ACHN (cell line): ENCODE measurements at places on chromosomes 1 and 21.
A peak's percentile ranks its signal among the peaks of the same experiment; 100 is the strongest.

GRCh38 chr21:25708467-25709065 is 26.1 kb downstream of the ATP5PF start:
- peak; percentile 41 for DNase-seq

GRCh38 chr21:44537930-44538911 is 1.8 kb downstream of the KRTAP10-1 start:
- no peak for DNase-seq

GRCh38 chr1:17826165-17826488 is 71.0 kb downstream of the ACTL8 start:
- peak; percentile 27 for DNase-seq

DNA sequence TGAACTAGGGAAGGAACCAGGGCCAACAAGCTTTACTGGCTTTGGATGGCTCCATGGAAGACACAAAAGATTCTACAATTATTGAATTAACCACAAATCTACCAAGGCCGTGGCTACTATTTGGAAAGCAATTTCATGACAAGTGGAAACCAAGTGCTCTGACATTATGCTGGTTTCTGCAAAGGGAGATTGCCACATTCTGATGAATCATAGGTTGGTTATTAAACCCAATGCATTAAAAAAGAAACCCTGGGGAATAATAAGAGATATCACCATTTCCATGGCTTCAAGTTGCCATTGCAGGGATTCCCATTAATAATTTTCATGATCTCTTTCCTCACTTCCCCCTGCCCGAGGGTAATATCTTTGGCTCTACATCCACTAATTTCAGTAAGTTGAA is 359.2 kb upstream of the NCAM2 start:
- DNase-seq = no peak

GRCh38 chr1:217333939-217334338 is 297.0 kb downstream of the GPATCH2 start:
- DNase-seq = peak; percentile 36

DNA sequence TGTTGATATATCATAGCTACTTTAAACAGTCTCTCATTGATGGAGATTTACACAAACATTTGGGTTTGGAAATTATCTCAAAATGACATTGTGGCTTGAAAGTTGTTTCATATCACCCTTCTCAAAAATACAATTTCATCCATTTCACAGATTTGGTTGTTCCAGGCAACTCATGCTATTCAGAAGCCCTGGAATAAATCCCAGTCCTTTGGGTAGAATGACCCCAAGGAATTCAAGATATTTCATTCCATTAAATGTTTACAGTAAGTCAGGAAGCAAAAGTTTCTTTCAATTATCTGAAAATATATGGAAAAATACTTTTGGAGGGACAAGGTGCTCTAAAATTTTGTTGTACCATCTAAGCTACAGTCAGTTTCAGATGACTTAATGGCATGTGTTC is 27.1 kb downstream of the MPZL1 start:
- DNase-seq = peak; percentile 38

- no peak for DNase-seq
Measured at GRCh38 chr1:54002544-54003248, 15.3 kb downstream of the LDLRAD1 start.
